ENCODE measurements at places on chromosomes 5 and 9.
A peak's percentile ranks its signal among the peaks of the same experiment; 100 is the strongest.

DNA sequence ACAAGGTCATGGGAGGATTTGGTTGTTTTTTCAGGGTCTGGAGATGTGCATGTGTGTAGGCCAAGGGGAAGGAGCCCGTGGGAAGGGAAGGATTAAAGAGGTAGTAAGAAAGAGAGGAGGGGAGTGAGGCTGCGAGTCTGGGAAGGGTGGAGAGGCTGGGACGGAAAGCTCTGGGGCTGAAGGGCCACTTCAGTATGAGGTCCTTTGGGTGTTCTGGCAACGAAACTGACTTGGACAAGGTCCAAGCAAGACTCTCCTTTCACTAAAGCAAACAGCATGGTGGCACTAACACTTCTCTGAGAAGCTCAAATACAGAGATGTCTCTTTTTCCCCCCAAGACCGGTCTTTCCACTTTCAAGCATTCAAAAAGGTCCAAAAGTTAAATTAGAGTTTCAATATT lies 394.5 kb downstream of the ARHGEF28 start:
- DNase-seq, result no peak

GRCh38 chr5:159878988-159879471 lies 37.3 kb upstream of the ADRA1B start:
- DNase-seq, result peak; percentile 97

DNA sequence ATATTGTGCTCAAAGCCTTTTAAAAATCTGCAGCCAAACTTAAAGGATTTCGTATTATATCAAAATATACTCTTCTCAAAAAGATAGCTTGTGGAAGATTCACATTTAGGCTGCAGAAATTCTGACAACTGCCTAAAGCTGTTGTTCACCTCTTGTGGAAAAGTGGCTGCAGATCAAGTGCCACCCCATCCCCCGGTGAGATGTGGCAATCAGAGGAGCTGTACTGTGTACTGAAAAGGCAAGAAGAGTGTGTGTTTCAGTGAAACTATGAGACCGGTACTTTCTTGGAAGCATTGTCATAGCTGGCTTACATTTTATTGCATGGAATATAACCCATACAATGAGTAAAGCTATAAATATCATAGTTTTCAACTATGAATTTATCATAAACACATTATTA lies 64.3 kb downstream of the CDH18 start:
- peak; percentile 14 for DNase-seq

DNA sequence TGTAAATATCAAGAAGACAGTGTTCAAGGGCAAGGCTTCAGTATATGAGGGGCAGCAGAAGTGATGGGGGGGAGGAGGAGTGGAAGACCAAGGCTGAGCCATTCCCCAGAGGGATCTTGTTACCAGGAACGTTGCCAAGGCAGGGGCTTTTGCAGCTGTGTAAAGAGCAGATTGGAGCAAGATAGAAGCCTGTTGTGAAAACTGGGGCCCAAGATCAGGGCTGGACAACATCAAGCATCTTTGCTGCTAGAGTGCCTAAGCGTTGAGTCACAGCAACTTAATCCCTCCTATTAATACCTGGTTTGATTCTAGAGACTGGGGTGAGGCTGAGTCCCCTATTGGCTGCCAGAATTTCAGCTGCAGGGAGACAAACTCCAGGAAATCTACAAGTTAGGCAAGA lies 18.4 kb upstream of the ERCC6L2 start:
- DNase-seq, result peak; percentile 96

DNA sequence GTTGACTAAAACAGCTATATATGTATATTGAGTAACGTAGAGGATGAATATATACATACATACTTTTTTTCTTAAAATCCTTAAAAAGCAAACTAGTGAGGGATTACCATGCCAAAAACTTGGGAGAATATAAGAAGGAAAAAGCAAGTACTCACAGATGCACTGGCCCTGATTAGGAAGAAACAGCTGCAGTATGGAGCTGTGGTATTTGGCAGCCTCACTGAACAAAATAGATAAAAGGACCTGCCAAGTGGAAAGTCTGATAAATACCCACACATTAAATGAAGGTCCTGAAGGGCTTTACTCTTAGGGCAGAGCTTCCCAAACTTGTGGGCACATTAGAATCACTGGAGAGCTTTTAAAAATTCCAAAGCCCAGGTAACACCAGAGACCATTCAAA lies 80.6 kb downstream of the FEM1C start:
- no peak for DNase-seq

DNA sequence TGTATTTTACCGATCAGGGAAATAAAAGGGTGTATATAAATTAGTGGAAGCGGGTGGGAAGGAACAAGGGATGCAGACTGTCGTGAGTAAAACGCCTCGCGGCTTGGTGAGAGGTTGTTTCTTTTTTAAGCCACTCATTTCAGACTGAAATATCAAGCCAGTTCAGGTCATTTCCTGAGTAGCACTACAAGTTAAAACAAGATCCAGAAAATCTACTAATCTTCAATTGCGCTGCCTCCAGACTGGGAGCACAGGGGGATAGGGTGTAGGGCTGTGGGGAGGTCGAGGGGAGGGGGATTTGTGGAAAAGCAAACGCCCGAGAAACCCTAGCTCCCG lies 140.8 kb downstream of the TSSK1B start:
- no peak for DNase-seq

- peak; percentile 41 for DNase-seq
Measured at GRCh38 chr5:66010476-66010875, 84.1 kb downstream of the ERBIN start.
